CD4-positive, alpha-beta T cell treated with Interleukin-21 for 1 hour (primary cell): ENCODE measurements at places on chromosomes 5 and 9.

- DNase-seq: no peak
Measured at GRCh38 chr5:72388646-72389045, 68.5 kb downstream of the PTCD2 start.

GRCh38 chr5:3854188-3854821 is 258.7 kb downstream of the IRX1 start:
- DNase-seq: no peak

DNA sequence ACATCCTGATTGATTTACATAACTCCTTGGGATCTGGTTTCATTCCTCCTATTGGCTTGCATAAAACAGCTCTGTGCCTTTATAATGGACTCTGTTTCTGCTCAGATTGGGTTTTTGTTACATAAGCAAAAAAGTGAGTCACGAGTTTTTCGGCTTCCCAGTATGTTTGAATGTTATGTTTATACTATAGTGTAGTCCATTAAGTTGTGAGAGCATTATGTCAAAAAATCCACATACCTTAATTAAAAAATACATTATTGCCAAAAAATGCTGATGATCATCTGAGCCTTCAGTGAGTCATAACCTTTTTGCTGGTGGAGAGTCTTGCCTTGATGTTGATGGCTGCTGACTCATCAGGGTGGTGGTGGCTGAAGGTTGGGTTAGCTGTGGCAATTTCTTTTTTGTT is 144.6 kb downstream of the CCDC171 start:
- no peak for DNase-seq

- DNase-seq: no peak
Measured at GRCh38 chr9:90767523-90768100, 34.0 kb upstream of the SYK start.

GRCh38 chr5:91146230-91146629 is 236.9 kb downstream of the ARRDC3 start:
- DNase-seq: no peak

GRCh38 chr5:120252839-120253238 is 211.3 kb upstream of the PRR16 start:
- DNase-seq: no peak
